LNCaP clone FGC (cell line): ENCODE measurements at places on chromosomes 1 and 21.

DNA sequence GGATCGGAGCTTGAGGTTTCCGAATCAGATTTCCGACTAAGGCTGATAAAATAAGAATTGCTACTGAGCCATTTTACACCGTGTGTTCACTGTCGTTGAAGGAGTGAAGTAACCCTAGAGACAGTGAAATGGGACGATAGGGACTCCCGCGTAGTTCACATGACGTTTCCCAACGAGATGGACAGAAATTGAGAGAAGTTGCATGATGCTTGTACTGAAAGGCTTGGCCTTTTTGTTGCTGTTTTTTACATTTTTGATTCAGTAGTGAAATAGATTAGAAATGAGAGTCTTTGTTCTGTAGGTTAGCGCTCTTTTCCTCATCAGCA lies 1.2 kb downstream of the KHDRBS1 start:
- no peak for DNase-seq

- no peak for DNase-seq
These were observed 76.1 kb upstream of the RGS2 start for GRCh38 chr1:192732787-192733186.

DNA sequence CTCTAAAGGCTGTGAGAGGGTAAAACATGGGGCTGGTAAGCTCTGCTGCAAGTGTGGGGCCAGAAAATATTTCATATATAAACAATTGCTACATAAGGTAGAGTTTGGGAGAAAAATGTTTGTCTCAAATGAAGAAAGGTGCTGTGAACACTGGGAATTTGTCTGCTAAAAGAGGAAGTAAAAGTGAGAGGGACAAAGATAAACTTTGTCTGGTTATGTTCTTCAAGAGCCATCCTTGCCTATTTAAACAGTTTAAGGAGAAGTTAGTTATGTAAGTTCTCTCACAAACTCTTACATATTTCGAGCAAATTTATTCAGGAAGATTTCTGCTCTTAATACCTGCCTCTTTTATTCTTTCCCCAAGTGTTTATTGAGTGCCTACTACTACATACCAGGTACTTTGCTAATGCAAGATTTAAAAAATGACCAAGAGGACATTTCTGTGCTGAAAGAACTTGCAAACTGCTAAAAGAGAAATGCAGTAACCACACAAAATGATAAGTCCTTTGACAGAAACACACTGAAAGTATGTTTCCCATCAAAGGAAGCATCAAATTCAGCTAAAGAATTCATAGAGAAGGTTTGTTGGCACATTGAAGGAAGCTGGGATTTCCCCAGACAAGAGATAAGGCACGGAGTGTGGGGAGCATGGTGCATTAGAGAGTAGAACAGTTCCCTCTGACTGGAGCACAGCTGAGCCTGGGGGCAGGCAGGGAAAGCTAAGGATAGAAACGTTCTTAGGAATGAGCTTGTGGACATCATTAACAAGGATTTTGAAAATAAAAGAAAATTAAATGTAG lies 549.1 kb downstream of the PTBP2 start:
- DNase-seq, result no peak

- no peak for DNase-seq
These were observed 51.2 kb downstream of the TENT5C start for GRCh38 chr1:117657031-117657430.

DNA sequence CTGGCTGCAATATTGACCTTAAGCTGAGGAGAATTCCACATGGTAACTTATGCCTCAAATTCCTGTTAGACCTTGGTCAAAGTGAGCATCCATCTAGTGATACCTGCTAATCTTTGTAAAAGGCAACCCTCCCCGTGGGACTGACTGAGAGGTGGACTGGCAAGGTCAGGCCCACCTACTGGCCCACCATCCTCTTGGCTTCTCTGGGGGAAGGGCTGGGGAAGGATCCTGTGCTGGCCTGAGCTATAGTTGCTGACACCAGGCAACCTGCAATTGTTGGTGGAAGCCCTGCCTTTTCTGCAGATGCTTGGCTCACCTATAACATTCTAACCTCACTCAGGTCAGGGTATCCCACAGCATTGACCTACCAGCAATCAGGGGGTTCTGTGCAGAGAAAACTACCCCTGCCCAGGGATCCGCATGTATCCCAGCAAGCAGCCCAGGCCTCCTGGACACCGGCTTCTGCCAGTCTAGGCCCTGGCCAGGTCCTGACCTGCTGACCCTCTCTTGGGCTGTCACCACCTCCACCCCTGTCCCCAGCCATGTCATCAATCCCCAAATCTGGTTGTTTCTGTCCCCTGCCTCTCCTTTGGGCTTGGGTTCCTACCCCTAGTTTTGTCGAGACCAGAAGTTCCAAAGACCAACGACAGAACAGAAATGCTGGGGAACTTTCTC lies 108.1 kb upstream of the EDN2 start:
- DNase-seq, result no peak

DNA sequence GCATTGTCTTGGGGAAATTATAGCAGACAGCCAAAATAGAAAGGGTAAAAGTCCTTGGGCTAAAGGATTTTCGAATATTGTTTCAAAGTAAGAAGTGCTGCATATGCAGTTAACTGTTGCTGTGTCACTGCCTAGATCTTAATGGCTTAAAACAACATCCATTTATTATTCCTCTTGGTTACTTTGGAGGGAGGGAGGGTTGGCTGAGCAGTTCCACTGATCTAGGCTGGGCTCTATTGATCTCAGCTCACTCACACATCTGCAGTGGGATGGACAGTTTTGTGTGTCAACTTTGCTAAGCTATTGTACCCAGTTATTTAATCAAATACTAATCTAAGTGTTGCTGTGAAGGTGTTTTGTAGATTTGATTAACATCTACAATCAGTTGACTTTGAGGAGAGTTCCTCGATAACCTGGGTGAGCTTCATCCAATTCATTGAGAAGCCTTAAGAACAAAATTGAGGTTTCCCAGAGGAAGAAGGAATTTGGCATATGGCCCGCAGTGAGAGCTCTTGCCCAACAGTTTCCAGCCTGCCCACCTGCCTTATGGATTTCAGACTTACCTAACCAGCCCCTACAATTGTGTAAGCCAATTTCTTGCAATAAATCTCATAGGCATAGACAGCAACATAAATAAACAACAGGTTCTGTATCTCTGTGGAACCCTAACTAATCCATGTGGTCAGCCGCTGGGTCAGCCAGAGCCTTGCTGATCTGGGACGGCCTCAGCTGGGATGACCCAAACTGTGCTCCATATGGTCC lies 187.3 kb downstream of the AK5 start:
- DNase-seq, result no peak

DNA sequence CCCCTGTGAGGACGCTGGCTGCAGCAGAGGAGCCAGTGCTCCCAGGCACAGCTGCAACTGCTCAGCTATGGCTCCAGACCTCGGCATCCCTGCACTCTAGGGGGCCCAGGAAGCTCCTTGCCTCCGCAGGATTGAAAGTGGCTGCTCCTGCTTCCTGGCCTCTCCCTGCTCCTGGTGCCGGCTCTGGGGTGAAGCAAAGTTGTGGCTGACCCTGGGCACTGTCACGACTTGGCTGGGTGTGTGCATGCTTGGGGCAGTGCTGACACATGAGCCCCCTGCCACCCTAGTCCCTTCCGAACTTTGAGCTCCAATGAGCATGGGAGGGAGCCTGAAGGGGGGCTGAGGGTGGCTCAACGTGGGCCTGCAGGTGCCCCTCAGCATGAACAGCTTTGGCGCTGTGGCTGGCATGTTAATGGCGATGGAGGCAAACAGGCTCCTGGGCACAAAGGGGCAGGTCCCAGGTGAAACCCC lies 1512.2 kb downstream of the KCNT2 start:
- DNase-seq, result no peak

GRCh38 chr1:19974822-19975416 lies 4.5 kb downstream of the PLA2G2A start:
- DNase-seq, result peak; percentile 63

- DNase-seq, result no peak
These were observed 37.1 kb downstream of the DDAH1 start for GRCh38 chr1:85427849-85428248.

DNA sequence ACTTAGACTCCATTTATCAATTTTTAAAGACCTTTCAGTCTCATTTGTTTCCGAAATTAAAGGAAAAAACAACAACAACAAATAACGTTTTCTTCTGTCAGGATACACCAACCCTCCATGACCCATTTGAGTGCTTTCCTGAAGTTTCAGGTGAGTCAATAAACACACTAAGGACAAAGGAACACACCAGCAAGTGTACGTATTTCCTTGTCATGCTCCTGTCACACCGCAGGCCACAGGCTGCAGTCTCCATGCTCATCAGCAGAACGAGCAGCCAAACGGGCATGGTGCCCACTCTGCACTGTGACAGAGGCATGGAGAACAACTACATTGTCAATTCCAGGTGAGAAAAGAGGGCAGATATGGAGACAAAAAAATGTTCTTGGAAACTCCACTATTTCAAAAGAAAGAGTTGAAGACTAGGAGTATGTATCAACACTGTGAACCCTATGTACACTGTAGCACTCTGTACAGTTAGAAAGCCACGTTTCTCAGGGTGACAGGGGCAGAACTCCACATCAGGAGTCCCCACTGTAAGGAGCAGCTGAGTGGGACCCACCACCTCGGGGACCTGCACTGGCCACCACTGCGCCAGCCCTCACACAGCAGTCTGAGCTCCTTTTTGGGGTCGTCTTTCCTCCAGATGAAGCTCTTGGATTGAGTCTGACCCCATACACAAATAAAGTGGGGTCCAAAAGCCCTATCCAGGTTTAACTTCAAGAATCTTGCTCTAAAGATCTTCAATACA lies 2.6 kb downstream of the PTTG1IP start:
- peak; percentile 73 for DNase-seq

- no peak for DNase-seq
These were observed 26.9 kb downstream of the ITPKB start for GRCh38 chr1:226711976-226712741.
